ENCODE measurements at places on chromosomes 7 and 10.

DNA sequence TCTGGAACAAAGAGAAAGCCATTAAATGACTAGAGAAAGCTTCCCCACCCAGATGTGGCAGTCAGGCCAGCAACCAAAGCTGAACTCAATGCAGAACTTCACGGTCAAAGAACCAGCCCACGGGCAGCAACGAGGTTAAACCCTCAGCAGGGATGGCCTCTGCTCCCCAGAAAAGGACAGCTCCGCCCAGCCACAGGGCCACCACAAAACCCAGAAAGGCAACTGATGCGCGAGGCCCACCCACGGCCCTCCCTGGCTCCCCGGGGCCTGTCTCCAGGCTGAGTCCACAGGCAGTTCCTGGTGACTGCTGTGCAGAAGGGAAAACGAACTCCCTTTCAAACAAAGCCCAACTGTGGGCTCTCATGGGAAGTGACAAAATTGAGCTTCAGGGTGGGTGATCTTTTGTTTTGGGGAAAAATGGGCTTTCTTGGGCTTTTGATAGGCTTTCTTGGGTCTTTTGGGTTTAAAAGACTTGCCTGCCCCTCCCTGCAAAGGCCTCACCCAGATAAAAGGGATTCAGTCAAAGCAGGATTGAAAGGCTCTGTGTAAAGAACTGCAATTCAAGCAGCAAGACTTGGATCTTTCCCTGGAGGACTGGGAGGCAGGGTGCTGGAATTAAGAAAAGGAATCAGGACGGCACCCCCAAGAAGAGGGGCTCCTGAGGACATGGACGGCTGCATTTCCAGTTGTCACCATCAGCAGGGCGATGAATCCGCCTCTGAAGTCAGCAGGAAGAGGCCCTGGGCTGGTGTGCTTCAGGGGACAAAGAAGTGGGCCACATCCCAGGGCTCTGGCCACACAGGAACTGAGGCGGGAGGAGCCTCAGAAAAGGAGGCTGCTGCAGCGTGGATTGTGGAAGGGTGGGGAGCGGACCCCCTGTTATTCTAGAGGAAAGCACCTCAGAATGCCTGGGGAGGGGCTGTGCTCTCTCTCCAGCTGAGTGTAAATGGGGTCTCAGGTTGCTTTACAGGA, 209.9 kb downstream of the USP6NL start:
- DNase-seq = no peak

- no peak for DNase-seq
Measured at GRCh38 chr7:83162402-83163256, at the start of gene PCLO. TSS of gene PCLO (minus strand) at chr7:83162884. CDS start at chr7:83162592, 292 bp downstream.

DNA sequence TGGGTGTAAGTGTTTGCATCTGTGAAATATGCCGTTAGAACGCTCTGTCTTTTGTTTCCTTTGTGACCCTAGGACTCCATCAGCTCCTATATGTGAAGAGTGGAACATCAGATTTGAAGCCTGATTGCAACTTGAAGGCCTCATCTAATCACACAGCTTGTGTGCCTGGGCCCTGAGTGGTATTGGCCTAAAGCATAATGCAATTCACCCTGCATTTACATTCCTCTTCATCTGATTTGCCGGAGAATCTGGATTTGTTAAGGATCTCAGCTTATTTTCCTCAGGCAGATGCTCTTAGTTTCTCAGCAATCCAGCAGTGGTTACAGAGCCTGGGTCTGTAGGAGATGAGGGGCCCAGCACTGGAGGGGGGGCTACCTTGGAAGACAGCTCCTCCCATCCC, 183.2 kb upstream of the ITGB1 start:
- DNase-seq = no peak

GRCh38 chr7:26978146-26978545, 113.8 kb upstream of the SKAP2 start:
- DNase-seq = no peak

GRCh38 chr7:30836991-30837390, 65.8 kb downstream of the MINDY4 start:
- no peak for DNase-seq

DNA sequence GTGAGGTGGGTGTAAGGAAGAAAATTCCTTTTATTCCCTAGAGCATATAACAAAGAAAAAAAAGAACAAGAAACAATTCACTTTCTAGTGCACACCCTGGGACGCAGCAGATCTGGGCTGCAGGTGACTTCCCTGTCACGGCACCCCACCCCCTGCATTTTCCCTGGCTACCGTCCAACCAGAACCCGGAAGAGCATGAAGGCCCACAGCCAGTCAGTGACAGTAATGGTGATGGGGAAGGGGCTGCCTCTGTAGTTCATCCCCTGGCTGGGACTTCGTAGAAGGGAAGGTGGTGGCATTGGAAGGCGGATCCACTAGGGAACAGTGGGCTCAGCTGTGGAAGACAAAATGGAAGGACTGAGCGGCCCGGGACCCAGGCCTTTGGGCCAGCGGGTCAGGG, 236.7 kb downstream of the BUB3 start:
- DNase-seq = no peak

DNA sequence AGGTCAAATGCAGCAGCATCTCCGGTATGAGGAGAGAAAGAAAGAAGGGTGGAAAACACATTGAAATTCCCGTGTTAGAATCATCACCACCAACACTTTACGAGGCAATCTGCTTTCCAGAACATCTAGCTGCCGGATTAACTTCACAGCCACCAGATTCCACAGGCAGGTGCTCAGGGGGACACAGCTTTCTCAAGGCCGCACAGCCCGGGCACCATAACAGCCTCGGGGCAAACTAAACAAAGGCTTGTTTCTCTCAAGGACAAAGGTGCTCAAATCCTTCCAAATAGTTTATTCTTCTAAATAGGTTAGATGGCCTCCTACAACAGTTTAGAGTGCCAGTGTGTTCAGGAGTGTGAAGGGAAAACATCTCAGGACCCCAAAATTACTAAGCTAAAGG, 156.3 kb downstream of the DIP2C start:
- no peak for DNase-seq

DNA sequence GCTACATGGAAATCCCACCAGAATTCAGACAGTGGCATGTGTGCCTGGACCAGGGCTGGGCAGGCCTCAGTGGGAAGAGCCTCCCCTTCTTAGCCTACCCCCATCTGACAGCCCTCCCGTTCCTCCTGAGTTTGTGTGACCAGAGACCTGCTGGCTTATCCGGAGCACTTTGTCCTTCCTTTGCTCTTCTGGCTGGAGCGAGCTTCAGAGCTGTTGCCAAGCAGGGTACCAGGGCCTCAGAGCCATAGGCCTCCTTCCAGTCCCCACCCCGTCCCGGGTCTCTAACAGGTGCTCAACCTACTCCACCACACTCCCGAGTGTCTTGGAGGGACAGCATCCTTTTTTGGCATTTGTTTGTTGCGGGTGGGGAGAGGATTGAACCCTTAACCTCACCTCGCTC, 26.5 kb upstream of the TRIM8 start:
- no peak for DNase-seq

GRCh38 chr10:2425320-2425719, 642.0 kb upstream of the PFKP start:
- DNase-seq = no peak

GRCh38 chr10:49008505-49009198, 69.0 kb upstream of the LRRC18 start:
- DNase-seq = no peak

- peak; percentile 37 for DNase-seq
Measured at GRCh38 chr7:69598487-69599285, 411 bp downstream of the AUTS2 start.

- DNase-seq = no peak
Measured at GRCh38 chr10:58028597-58029366, 238.9 kb downstream of the IPMK start.

- no peak for DNase-seq
Measured at GRCh38 chr7:27223941-27224575, 18.5 kb upstream of the EVX1 start.

DNA sequence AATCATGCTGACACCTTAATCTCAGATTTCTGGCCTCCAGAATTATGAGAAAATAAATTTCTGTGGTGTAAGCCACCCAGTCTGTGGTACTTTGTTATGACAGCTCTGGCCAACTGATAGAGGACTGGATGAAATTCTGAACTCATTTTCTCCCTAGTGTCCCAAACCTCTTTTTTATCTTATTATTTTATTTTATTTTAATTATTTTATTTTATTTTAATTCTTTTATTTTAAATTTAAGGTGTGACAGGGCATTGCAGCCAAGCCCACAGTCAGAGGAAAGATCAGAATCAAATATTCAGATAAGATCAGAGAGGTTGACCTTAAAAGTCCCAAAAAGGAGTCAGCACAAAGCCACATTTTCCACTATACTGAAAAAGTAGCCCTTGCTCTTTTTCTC, 228.1 kb downstream of the TFEC start:
- no peak for DNase-seq

- no peak for DNase-seq
Measured at GRCh38 chr7:145795132-145795531, 321.5 kb upstream of the CNTNAP2 start.

GRCh38 chr10:112584276-112584675, 137.3 kb downstream of the VTI1A start:
- DNase-seq = no peak

- DNase-seq = no peak
Measured at GRCh38 chr7:4856336-4857057, 5.3 kb downstream of the PAPOLB start.

DNA sequence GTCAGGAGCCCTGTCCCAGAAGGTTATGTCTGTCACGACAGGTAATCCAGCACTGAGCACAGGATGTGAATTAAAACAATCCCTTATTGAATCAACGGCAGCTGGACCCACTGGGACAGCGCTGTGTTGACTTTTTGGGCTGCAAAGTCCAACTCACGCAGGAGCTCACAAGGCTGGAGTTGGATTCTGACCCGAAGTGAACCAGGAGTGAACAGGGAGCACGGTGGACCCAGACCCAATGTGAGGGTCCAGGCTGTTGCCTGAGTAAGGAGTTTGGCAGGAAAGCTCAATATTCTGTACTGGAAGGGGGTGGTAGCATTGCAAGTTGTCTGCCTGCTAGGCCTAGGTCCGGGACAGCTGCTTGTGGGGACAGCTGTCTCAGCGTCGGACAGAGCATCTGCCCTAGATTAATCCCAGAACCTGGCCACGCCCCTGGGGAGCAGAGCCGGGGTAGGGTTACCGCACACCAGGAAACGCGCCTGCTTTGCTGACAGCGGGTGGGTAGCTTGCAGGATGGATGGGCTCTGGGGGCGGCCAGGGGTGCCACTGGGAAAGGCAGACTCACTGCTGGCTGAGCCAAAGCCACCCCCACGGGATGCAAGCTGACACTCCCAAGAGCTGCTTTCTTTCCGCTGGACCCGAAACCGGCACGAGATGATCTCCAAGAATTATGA, 24.0 kb downstream of the COL26A1 start:
- DNase-seq = no peak

DNA sequence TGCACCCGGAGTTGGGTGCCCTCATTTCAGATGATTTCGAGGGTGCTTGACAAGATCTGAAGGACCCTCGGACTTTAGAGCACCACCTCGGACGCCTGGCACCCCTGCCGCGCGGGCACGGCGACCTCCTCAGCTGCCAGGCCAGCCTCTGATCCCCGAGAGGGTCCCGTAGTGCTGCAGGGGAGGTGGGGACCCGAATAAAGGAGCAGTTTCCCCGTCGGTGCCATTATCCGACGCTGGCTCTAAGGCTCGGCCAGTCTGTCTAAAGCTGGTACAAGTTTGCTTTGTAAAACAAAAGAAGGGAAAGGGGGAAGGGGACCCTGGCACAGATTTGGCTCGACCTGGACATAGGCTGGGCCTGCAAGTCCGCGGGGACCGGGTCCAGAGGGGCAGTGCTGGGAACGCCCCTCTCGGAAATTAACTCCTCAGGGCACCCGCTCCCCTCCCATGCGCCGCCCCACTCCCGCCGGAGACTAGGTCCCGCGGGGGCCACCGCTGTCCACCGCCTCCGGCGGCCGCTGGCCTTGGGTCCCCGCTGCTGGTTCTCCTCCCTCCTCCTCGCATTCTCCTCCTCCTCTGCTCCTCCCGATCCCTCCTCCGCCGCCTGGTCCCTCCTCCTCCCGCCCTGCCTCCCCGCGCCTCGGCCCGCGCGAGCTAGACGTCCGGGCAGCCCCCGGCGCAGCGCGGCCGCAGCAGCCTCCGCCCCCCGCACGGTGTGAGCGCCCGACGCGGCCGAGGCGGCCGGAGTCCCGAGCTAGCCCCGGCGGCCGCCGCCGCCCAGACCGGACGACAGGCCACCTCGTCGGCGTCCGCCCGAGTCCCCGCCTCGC, at the start of gene EGFR:
Gene EGFR, plus strand, starts transcription at position 657 of the 830 bp plus-strand sequence. CDS start 261 bp downstream, outside the sequence.
- no peak for DNase-seq

DNA sequence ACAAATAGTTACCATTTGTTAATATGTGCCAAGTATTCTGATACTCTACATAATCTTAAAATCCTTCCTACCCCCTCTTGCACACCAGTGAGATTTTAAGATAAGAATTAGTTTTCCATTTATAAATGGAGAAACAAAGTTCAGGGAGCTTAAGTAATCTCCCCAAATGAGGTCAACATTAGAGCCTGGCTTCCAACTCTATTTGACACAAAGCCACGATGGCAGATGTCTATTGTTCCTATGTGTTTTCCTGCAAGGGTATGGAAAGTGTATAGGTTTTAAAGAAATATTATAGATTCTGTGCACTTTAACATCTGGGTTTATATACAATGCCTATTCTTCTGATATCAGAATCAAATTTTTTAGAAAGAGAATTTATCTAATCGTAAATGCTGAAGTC, 143.9 kb upstream of the SEMA3C start:
- no peak for DNase-seq

- DNase-seq = no peak
Measured at GRCh38 chr7:105304040-105304895, 84.5 kb downstream of the SRPK2 start.

DNA sequence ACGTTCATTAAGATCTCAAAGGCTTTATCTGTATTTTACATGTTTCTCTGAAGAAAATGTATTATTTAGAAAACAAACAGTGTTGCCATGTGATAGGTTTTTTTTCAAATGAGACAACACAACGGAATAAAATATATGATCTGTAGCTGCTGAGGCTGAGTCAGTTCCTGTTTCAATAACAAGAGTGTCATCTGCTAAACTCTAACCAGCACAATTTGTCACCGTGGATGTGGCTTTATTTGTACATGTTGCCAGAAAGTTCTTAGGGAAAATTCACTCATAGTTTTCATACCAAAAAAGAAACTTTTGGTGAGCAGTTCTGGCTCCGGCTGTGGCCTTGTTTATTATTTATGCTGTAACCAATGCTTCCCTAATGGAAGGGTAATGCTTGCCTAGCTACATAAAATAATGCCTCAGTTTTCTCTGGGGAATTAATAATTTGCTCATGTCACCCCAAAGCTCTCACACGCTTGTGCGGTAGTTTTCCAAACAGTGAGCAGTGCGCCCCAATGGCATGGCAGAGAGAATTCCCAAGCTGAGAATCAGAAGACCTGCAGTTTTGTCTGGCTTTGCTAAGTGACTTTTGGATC, 20.3 kb upstream of the KLF6 start:
- no peak for DNase-seq

Measured in GM12892 (cell line).